ENCODE measurements at places on chromosomes 1 and 21.

GRCh38 chr21:42301371-42302075 is 13.7 kb downstream of the TFF3 start:
- H3K4me1 ChIP-seq = no peaks in the 10 kb centered on the region
- no peak for DNase-seq
- no peaks in the 10 kb centered on the region for H3K27me3 ChIP-seq
- H3K36me3 ChIP-seq = no peaks in the 10 kb centered on the region
- H3K4me3 ChIP-seq = no peak overlapping the region

- H3K27ac ChIP-seq = no peak overlapping the region
- H3K36me3 ChIP-seq = peaks cover 63% of the 10 kb centered on the region
- H3K4me3 ChIP-seq = no peak overlapping the region
- no peak for DNase-seq
Measured at GRCh38 chr1:236536540-236536939, 12.8 kb downstream of the LGALS8 start.

DNA sequence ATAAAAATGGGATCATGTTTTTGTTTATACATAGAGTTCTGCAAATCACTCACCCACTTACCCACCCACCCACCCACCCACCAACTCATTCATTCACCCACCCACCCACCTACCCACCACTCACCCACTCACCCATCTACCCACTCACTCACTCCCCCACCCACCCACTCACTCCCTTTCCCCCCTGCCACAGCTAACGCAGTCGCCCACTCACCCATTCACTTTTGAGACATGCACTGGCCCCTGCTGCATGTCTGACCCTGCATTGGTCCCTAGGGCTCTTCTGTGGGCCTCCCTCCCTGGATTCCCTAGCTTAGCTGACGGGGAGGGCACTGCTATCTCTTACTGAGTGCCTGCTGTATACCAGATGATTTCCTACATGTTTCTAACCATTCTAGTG is 100.4 kb upstream of the CSF3R start:
- H3K4me3 ChIP-seq = no peak overlapping the region
- DNase-seq = no peak
- H3K27me3 ChIP-seq = peaks cover 3% of the 10 kb centered on the region
- H3K4me1 ChIP-seq = no peaks in the 10 kb centered on the region
- H3K36me3 ChIP-seq = no peaks in the 10 kb centered on the region

GRCh38 chr1:40341491-40342380 is 24.6 kb upstream of the COL9A2 start:
- no peak for DNase-seq
- no peak overlapping the region for H3K27ac ChIP-seq
- H3K4me3 ChIP-seq = no peak overlapping the region
- H3K27me3 ChIP-seq = no peaks in the 10 kb centered on the region
- no peaks in the 10 kb centered on the region for H3K36me3 ChIP-seq

GRCh38 chr1:84936116-84936810 is 43.3 kb upstream of the LPAR3 start:
- H3K27ac ChIP-seq = no peak overlapping the region
- H3K36me3 ChIP-seq = no peaks in the 10 kb centered on the region
- no peak overlapping the region for H3K4me3 ChIP-seq
- H3K4me1 ChIP-seq = no peaks in the 10 kb centered on the region
- peak; percentile 4 for DNase-seq

DNA sequence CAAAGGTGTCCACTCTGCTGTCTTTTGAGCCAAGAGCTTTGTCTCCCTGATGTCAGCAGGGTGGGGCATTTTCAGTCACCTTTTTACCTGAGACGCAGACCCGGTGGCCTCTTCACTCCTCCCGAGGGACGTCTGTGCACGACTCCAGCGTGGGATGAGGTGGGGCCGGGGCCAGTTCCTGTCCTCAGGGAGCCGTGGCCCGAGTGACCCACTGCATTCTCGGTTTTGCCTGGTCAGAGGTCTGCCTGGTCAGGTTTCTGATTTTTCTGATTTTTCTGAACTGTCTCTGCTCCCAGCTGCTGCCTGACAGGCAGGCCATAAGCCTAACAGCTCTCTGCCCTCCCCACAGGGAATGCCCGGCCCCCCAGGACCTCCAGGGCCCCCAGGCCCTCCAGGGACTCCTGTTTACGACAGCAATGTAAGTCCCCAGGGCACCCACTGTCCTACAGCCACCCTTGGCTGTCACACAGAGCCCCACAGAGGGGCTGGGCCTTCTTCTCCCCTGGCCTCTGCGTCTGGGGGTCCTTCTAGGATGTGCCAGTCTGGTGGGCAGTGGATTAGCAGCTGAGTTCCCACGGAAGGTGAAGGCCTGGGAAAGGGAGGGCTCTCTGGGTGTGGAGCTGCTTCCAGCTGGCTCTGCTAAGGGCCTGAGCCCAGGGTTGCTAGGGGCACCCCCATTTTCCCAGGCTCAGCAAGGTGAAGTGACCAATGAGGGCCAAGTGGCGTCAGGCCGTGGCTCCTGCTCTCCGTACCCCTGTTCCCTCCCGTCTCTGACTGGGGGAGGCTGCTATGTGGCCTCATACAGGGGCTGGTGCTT is 45.9 kb downstream of the SLC19A1 start:
- no peaks in the 10 kb centered on the region for H3K27me3 ChIP-seq
- H3K27ac ChIP-seq = no peak overlapping the region
- no peaks in the 10 kb centered on the region for H3K4me1 ChIP-seq
- no peak for DNase-seq

DNA sequence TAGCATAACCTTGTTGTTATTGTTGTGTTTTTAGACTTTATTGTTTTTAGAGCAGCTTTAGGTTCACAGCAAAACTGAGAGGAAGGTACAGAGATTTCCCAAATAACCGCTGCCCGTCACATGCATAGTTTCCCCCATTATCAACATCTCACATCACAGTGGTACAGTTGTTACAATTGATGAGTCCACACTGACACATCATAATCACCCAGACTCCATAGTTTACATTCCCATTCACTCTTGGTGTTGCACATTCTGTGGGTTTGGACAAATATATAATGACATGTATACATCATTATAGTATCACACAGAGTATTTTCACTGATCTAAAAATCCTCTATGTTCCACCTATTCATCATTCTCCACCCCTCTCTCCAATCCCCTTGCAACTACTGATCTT is 25.9 kb upstream of the TOR3A start:
- no peak overlapping the region for H3K4me3 ChIP-seq
- no peaks in the 10 kb centered on the region for H3K27me3 ChIP-seq
- H3K4me1 ChIP-seq = no peaks in the 10 kb centered on the region
- H3K27ac ChIP-seq = no peak overlapping the region
- DNase-seq = no peak

DNA sequence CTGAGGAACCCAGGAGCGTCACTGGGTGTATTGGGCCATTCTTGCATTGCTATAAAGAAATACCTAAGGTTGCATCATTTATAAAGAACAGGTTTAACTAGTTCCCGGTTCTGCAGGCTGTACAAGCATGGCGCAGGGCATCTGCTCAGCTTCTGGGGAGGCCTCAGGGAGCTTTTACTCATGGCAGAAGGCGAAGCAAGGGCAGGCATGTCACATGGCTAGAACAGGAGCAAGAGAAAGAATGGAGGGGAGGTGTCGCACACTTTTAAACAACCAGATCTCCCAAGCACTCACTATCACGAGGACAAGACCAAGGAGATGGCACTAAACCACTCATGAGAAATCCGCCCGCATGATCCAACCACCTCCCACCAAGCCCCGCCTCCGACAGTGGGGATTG is 65.2 kb downstream of the PSMG1 start:
- H3K27ac ChIP-seq = no peak overlapping the region
- no peak for DNase-seq
- no peaks in the 10 kb centered on the region for H3K27me3 ChIP-seq
- no peak overlapping the region for H3K4me3 ChIP-seq
- H3K36me3 ChIP-seq = no peaks in the 10 kb centered on the region

DNA sequence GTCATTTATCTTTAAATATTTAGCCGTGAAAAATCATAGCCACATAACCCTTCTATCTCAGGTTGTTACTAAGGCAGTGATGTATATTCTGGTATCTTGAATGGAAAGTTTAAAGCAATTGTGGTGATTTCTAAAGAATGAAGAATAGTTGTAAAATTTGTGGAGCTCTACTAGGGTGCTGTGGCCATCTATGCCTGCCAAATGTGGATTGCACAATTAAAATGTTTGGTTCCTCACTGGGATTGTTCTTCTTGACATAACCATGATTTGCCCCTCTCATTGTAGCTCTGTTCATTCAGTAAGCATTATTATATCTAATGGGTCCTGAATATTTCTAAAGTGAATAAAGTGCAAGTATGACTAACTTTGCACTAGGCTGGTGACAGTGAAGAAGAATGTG is 50.1 kb downstream of the AK4 start:
- no peak overlapping the region for H3K27ac ChIP-seq
- H3K36me3 ChIP-seq = no peaks in the 10 kb centered on the region
- H3K4me1 ChIP-seq = no peaks in the 10 kb centered on the region
- DNase-seq = no peak
- no peaks in the 10 kb centered on the region for H3K27me3 ChIP-seq
- no peak overlapping the region for H3K4me3 ChIP-seq

- no peaks in the 10 kb centered on the region for H3K36me3 ChIP-seq
- no peaks in the 10 kb centered on the region for H3K27me3 ChIP-seq
- H3K4me1 ChIP-seq = no peaks in the 10 kb centered on the region
- no peak overlapping the region for H3K27ac ChIP-seq
- DNase-seq = no peak
Measured at GRCh38 chr1:65319141-65319540, 9.8 kb downstream of the DNAJC6 start.

DNA sequence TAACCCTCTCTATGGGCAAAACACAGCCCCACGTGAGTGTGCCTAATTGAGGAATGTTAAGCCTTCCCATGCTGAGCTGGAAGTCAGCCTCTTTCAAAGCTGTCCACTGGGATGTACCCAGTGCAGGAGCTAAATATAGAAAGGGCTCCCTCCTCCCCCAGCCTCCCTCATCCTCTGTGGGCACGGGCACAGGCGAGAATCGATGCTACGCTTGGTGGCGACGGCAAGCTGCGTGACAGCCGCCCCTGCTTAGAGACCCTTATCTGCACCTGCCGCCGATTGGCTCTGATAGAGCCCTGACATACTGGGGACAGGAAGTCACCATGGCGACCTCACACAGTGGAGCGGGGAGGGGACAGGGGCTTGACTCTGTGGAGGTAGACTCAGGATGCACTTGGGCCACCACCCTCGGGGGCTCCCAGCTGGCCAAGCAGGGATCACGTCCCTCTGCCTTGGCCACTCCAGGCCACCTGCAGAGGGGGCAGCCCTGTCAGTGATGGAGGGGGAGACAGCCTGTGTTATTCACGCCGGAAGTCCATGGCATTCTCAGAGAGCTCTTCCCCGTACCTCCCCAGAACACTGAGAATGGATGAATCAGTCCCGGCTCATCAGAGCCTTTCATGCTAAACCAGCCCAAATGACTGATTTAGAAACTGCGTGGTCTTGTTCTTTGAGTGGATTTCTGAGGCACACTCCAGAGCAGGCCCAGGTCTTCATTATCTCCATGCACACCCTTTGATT is 84.8 kb downstream of the KCND3 start:
- H3K27me3 ChIP-seq = no peaks in the 10 kb centered on the region
- H3K4me3 ChIP-seq = no peak overlapping the region
- H3K36me3 ChIP-seq = no peaks in the 10 kb centered on the region
- no peak for DNase-seq

DNA sequence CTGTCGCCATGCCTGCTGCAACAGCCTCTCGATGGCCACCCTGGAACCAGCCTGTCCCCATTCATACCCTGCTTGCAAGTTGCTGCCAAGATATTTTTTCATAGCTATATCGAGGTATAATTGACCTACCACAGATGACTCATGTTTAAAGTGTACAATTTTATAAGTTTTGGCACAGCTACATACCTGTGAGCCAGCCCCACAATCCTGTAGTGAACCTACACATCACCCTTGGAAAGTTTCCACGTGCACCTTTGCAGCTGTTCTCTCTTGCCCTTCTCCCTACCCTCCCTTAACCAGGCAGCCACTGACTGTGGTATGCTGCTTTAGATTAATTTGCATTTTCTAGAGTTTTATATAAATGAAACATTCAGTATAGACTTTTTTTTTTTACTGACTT is 23.0 kb upstream of the KCNJ6 start:
- no peak for DNase-seq
- H3K27ac ChIP-seq = no peak overlapping the region
- no peaks in the 10 kb centered on the region for H3K36me3 ChIP-seq
- H3K4me1 ChIP-seq = no peaks in the 10 kb centered on the region
- no peak overlapping the region for H3K4me3 ChIP-seq
- no peaks in the 10 kb centered on the region for H3K27me3 ChIP-seq

GRCh38 chr21:37273911-37274690 is 7.0 kb upstream of the VPS26C start:
- no peaks in the 10 kb centered on the region for H3K4me1 ChIP-seq
- H3K27me3 ChIP-seq = no peaks in the 10 kb centered on the region
- no peak overlapping the region for H3K27ac ChIP-seq
- no peak for DNase-seq

DNA sequence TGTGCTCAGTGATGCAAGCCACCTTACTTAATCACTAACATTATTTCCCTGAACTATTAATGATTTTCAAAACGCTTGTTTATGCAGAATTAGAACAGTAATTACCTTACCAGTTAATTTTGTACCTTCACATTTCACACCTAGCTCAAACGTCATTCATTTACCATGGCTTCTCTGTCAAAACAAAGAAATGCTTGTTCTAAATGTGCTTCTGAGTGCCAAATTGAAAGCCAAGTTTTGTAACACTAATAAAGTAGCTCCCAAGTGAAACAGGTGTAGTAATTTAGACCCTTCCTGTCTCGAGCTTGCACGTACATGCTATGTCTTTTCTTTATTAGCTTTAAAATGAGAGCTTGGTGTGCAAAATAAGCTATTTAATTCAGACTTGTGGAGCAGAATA is 533.7 kb upstream of the PKN2 start:
- no peak for DNase-seq
- no peak overlapping the region for H3K4me3 ChIP-seq
- no peaks in the 10 kb centered on the region for H3K27me3 ChIP-seq

GRCh38 chr1:19647643-19648042 is 3.5 kb downstream of the NBL1 start:
- H3K27me3 ChIP-seq = no peaks in the 10 kb centered on the region
- peaks cover 17% of the 10 kb centered on the region for H3K4me1 ChIP-seq
- H3K27ac ChIP-seq = no peak overlapping the region
- H3K36me3 ChIP-seq = no peaks in the 10 kb centered on the region

GRCh38 chr1:224433701-224434672 is 610 bp downstream of the WDR26 start:
- H3K36me3 ChIP-seq = no peaks in the 10 kb centered on the region
- peaks cover 25% of the 10 kb centered on the region for H3K4me1 ChIP-seq
- peak overlapping the region; percentile 96 for H3K27ac ChIP-seq

- no peak overlapping the region for H3K27ac ChIP-seq
- H3K27me3 ChIP-seq = no peaks in the 10 kb centered on the region
- H3K36me3 ChIP-seq = no peaks in the 10 kb centered on the region
- no peaks in the 10 kb centered on the region for H3K4me1 ChIP-seq
- no peak overlapping the region for H3K4me3 ChIP-seq
Measured at GRCh38 chr21:28439251-28439650, 553.4 kb downstream of the LTN1 start.

DNA sequence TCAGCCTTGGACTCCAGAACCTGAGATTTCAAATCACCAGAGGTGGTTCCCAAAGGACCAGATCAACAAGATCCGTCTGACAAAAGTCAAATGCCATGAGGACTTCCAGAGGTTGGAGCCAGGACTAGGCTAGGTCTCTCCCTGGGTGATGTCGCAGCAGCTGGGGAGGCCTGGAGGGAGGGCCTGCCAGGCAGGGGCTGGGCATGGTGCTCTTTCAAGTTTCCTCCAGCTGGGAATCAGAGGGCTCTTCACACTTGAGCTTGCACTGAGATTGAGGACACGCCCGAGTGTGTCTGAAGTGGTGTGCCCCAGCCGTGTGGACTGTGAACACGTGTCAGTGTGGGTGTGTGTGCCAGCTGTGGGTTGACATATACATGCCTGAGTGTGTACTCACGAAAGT is 21.3 kb upstream of the RSPO1 start:
- no peaks in the 10 kb centered on the region for H3K27me3 ChIP-seq
- H3K36me3 ChIP-seq = no peaks in the 10 kb centered on the region
- no peak for DNase-seq
- no peaks in the 10 kb centered on the region for H3K4me1 ChIP-seq

All from effector memory CD4-positive, alpha-beta T cell (primary cell).